GM13976 (cell line): ENCODE measurements at places on chromosomes 5 and 9.
A peak's percentile ranks its signal among the peaks of the same experiment; 100 is the strongest.

DNA sequence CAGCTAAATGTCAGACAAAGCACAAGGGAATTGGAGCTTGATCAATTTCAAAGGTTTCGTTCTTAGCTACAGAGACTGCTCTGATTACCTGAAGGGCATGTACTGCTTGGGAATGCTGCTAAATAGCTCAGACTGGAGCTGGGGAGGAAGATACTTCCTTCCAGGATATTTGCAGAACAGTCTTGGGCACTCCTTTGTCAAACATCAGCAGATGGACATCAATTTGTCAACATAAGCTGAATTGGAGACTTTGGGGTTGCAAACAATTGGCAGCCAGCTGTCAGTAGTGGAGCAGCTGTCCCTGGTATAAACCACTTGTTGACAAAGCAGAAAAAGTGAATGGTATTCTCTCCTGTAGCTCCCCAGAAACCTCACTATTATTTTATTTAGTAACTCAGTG is 182.0 kb downstream of the CCDC192 start:
- DNase-seq, result no peak

- DNase-seq, result no peak
These were observed 28.5 kb downstream of the TSPAN17 start for GRCh38 chr5:176675676-176676360.

DNA sequence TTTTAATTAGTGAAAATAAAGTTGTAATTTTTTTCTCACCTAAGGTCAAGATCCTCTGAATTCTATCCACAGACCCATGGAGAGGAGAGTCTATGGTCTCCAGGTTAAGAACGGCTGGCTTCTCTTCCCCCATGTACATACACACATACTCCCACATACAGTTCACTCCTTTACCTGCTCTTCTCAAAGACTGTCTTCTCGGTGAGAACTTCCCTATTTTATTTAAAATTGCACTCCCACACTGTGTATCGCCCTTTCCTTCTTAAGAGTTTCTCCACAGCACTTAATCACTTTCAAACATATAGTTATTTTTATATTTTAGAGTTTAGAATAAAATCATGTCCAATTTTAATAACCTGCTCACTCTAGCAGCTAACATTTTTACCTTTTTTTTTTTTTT is 3.6 kb upstream of the JADE2 start:
- no peak for DNase-seq

- no peak for DNase-seq
These were observed 2.8 kb downstream of the MELK start for GRCh38 chr9:36575411-36575882.

- DNase-seq, result no peak
These were observed 5.4 kb upstream of the PRR7 start for GRCh38 chr5:177440990-177441780.

- DNase-seq, result peak; percentile 59
These were observed 70.0 kb upstream of the KLF9 start for GRCh38 chr9:70484232-70485130.

- DNase-seq, result no peak
These were observed 199.8 kb upstream of the PTGER4 start for GRCh38 chr5:40479939-40480338.

DNA sequence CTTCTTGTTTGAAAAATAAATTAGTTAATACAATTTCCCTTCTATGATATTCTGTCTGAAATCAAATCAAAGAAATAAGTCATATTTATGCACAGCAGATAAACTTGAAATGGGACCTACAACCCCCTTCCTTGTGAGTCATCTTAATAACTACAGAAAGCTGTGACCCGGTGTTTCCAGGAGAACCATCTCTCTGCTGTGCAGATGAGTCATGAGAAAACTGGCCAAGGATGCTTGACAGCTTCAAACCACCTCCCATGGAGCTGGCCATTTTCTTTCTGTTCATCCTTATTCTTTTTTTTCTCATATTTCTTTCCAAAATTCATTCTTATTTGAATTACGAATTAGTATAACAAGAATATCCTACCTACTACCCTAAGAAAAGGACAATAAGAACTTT is 43.4 kb upstream of the NR4A3 start:
- DNase-seq, result no peak

DNA sequence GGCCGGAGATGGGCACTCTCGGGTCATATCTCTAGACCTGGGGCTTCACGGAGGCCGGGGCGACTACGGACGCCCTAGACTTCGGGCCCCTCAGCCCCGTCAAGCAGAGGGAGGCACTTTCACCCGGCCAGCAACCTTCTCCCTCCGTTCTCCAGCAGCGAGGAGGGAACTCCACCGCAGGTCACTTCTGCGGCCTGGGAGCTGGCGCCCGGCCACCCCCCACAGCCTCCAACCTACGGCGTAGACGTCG is 201 bp downstream of the DOLK start:
- no peak for DNase-seq

- no peak for DNase-seq
These were observed 117.8 kb downstream of the PTTG1 start for GRCh38 chr5:160539431-160539830.

DNA sequence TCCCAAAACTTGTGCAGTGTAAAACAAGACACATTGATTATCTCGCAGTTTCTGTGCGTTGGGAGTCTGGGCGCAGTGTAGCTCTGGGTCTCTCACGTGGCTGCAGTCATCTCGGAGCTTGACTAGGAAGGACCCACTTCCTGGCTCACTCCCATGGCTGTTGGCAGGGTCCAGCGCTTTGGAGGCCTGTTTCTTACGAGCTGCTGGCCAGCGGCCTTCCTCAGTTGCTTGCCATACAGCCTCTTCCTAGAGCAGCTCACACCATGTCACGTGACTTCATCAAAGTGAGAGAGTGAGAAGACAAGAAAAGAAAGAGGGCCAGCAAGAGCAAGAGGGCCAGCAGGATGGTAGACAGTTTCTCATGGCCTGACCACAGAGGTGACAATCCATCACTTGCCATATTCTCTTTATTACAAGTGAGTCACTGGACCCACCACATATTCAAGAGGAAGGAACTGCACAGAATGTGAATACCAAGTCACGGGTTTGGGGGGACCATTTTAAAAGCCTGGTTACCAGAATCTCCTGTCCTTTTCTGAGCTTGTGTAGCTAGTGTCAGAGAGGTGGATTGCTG is 36.2 kb downstream of the MCCC2 start:
- no peak for DNase-seq

DNA sequence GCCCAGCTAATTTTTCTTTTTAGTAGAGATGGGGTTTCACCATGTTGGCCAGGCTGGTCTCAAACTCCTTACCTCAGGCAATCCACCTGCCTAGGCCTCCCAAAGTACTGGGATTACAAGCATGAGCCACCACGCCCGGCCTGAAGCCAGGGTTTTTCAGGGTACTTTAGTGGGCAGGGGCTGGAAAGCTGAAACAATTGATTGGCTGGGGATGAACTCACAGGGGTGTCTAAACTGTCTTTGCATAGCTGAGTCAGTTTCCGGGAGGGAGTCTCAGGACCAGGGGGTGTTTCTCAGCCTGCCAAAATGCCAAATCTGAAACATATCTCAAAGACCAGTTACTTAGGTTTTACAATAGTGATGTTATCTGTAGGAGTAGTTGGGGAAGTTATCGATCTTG is 46.1 kb downstream of the PRUNE2 start:
- no peak for DNase-seq

DNA sequence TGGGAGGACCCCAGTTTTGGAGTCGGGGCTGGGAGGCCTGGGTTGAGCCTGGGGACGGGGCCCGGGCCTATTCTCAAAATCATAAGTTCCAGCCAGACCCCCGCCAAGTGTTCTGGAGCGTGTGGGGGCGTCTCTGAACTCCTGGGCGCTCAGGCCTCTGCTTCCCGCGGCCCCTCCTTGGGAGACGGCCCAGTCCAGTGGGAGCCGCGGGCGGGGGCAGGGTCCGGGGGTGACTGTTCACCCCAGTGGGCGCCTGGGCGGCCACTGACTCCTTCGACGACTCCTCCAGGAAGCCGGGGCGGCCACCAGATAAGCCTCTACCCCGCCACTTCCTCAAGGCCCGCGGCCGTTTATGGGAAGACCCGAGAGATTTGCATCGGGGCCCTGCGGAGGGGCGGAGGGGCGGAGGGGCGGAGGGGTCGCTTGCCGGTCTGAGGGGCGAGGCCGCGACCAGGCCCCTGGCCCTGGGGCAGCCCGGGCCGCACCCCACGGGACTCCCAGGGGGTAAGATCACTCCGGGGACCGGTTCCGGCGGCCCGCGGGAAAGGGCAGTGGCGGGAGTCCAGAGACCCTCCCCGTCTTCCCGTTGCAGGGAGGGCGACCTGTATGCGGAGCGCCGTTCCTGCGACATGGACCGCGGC is 655 bp downstream of the TOR4A start:
- no peak for DNase-seq

GRCh38 chr9:76744336-76744735 is 19.9 kb upstream of the PCA3 start:
- peak; percentile 63 for DNase-seq

DNA sequence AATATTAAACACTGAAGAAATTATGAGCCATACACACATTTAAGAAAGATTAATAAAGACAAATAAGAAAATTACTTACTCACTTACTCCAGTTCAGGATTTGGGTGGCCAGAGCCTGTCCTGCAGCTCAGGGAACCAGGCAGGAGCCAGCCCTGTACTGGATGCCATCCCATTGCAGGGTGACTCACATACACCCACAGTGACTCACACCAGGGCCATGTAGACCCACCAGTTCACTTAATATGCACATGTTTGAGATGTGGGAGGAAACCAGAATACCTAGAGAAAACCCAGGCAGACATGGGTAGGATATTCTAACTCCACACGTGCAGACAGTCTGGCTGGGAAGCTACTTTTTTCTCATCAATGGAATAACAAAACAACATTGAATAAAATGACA is 49.6 kb upstream of the ADRB2 start:
- DNase-seq, result no peak

DNA sequence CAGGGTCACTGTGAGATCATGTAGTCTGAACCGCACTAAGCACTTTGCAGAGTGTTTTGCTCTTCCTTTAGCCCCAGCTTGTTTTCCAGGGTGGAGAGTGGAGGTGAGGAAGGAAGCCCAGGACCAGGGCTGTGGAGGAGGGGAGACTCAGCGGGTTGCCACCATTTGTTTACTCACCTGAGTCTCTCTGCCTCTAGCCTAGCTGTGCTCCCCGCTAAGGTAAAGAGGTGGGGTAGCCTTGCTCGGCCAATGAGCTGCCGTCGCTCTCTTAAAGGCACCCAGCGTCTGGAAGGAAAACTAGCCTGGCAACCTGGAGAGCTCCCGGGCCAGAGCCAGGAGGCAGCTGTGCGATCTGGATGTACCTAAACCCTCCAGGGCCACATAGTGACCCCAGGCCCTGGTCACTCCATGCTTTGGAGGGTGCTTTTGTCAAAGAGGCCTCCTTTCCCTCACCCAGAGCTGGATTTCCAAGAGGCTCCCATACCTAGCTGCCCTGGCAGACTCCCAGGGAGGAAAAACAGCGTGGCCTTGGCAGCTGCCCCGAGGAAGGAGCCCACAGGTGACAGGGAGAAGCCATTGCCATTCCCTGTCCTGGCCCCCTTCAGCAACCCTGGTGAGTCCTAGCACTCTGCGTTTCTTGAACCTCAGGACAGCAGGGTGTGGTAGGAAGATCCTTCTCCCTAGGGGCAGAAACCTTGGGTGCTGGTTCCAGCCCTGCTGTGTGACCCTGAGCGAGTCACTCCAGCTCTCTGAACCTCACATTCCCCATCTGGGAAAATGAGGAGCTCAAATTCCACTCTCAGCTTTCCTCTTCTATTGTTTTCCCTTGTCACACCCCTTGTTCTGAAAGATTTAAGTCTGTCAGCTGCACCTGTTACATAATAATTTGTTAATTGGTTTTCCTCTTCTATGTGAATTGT is 42.4 kb upstream of the LARP1 start:
- no peak for DNase-seq

- no peak for DNase-seq
These were observed 205.2 kb downstream of the CAAP1 start for GRCh38 chr9:26687421-26687820.

GRCh38 chr9:19485193-19485592 is 76.4 kb downstream of the ACER2 start:
- no peak for DNase-seq

DNA sequence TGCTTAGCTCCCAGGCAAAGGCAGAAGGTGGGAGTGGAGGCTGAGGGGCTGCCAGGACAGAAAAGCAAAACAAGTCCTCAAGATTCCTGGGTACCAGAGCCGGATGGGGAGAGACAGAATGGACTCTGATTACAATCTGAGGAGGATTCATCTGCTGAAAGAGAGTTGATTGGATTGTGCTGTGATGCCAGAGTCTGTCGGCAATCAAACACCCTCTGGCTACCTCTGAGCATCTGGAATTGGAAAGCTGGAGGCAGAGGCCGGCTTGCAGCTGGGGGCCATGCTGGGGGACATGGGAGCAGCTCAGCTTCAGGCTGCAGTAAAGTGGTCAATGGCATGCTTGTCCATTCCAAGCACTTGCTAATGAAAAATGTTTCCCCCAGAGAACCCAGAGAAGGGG is 59.3 kb downstream of the ASTN2 start:
- no peak for DNase-seq

GRCh38 chr9:72384710-72385485 is 19.9 kb upstream of the ZFAND5 start:
- no peak for DNase-seq

GRCh38 chr5:74239261-74239660 is 401.3 kb downstream of the ENC1 start:
- no peak for DNase-seq

GRCh38 chr9:135379540-135380267 is 99.9 kb upstream of the PPP1R26 start:
- DNase-seq, result no peak
